ENCODE measurements at places on chromosomes 4 and X.

DNA sequence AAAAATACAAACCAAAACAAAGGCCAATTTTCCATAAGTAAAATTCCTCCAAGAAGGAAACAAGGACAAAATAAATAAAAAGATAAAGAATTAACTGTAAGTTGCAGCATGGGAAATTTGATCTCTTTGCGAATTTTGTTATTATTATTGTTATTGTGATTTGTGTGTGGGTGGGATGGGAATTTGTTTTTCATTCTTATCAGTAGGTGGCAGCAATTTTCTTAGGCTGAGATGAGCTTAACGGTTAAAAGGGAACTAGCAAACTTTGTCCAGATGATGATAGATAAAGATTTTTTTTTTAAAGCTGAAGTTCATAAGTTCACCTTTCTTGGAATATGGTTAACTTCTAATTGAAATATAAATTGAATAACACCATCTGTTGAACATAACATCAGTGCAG, 83.2 kb upstream of the IL1RAPL2 start:
- no peak for DNase-seq

DNA sequence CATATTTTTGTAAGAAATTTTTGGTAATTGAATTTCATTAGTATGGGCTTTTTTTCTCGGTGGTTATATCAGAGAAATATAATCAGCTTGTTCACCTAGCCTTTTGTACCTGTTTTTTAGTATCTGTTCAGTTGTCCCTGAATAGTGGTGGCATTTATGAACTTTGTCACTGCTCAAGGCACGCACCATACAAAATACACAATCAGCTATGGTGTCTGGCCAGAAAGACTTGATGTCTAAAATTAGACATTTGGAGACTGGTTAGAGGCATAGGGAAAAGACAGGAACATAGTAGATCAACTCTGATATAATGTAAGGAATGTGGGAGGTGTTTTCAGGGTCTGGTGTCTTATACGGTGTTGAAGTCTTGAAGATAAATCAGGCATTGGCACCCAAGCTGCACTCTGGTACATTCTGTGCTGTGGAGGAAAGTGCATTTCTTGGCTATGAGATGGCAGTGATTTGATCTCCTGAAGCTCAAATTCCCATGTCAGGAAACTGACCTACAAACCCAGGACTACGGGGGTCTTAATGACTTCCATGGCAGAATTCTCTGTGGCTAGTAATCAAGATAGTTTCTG, 3.6 kb downstream of the ART3 start:
- no peak for DNase-seq

DNA sequence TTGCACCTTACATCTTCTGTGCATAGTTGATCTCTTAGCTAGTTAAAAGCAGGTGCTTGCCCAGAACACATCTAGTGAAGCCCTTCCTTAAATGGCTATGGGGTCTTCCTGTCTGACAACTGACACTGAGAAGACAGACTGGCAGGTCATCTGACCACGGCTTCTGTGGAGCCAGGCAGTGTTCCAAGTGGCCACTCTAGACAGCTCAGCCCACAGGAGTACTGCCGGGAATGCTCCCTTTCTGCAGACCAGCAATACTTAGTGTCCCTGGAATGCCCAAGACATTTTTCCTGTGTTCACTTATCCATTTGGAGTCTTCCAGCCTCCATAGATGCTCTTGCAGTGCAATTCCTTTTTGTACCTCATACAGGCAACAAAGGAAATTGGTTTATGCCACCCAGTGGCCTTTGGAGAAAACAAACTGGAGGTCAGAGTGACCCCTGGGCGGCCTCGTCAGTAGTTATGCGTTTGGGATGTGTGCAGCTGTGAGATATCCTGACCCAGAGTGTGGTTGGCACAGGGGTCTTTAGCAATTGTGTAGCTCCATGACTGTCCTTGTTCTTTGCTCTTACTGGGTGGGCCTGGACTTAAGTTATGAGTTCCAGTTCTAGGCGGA, 335.5 kb downstream of the ARHGAP10 start:
- DNase-seq, result no peak

- no peak for DNase-seq
Measured at GRCh38 chr4:4457803-4458553, 71.1 kb downstream of the NSG1 start.
